Myocyte (in vitro differentiated cells): ENCODE measurements at places on chromosomes 3 and 15. TPM values are rescaled to one million over a fixed set of nuclear protein-coding genes. Genes with fewer than 3 reads are reported as not detected.

Gene NOX5
- 1.1 and 1.3 TPM in 2 replicates for total RNA-seq

DNA sequence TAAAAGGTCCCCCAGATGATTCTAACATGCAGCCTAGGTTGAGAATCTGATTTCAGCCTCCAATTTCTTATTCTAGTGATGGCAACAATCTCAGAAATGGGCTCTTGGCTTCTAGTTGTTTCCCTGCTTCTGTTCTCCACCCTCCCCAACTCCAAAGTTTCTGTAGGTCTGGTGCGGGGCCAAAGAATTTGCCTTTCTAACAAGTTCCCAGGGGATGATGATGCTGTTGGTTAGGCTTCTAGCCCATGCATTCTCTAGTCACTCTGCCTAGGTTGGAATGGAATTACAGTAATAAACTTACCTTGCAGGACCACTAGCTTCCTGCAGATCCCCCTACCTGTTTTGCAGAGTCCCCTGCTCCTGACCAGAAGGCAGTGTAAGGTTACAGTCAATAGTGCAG, 103.2 kb upstream of the PPP2R3A start:
- peak; percentile 63 for DNase-seq

DNA sequence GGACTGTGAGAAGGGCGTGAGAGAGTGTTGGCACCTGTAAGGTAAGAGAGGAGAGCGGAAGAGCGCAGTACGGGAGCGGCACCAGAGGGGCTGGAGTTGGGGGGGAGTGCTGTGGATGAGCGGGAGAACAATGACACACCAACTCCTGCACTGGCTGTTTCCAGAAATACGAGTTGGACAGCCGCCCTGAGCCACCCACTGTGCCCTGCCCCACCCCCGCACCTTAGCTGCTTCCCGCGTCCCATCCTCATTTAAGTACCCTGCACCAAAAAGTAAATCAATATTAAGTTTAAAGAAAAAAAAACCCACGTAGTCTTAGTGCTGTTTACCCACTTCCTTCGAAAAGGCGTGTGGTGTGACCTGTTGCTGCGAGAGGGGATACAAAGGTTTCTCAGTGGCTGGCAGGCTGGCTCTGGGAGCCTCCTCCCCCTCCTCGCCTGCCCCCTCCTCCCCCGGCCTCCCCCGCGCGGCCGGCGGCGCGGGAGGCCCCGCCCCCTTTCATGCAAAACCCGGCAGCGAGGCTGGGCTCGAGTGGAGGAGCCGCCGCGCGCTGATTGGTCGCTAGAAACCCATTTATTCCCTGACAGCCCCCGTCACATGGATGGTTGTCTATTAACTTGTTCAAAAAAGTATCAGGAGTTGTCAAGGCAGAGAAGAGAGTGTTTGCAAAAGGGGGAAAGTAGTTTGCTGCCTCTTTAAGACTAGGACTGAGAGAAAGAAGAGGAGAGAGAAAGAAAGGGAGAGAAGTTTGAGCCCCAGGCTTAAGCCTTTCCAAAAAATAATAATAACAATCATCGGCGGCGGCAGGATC, at the start of gene SOX2:
TSS of gene SOX2 (plus strand) at position 601 of the 811 bp plus-strand sequence. CDS start 436 bp downstream, outside the sequence.
- peak; percentile 53 for DNase-seq

DNA sequence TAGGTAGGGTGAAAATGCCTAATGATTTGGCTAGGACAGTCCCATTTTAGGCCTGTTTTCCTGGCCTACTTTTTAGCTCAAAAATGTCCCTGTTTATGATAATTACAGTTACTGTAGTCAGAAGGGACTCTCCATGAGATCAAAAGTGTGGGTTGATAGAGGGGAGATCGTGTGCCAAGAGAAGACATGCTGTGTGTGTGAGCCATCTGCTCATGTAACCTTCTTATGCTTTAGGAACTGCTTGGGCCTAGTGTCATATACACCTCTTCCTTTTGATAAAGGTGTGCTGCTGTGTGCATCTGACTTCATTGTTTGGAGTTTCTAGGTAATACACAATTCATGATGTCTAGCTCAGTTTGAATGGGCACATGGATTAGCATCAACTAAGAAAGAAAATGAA, 786.5 kb downstream of the PDCD6IP start:
- no peak for DNase-seq

DNA sequence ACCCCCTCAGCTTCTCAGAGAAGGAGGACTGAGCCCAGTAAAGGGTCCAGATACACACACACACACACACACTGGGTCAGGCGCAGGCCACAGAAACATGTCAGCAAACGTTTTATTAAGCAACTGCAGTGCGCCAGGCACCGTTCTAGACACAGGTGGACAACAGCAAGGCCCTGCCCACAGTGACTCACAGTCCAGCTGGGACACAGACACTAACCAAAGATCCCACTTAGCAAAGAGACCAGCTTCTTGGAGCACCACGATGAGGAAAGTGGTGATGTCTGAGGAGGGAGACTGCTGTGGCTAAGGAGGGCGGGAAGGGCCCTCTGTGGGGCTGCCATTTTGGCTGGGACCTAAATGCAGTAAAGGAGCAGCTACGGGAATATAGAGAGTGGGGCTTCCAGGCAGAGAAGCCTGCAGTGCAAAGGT, 2.8 kb upstream of the VILL start:
- peak; percentile 71 for DNase-seq

- DNase-seq: no peak
Observed at GRCh38 chr15:59185725-59186124, 20.9 kb upstream of the LDHAL6B start.

- DNase-seq: peak; percentile 87
Observed at GRCh38 chr3:107240183-107241091, 136.8 kb upstream of the CCDC54 start.
